NCI-H2171 treated with DMSO at 0.1 percent for 48 hours (cell line): ENCODE measurements at places on chromosomes 4 and X.

DNA sequence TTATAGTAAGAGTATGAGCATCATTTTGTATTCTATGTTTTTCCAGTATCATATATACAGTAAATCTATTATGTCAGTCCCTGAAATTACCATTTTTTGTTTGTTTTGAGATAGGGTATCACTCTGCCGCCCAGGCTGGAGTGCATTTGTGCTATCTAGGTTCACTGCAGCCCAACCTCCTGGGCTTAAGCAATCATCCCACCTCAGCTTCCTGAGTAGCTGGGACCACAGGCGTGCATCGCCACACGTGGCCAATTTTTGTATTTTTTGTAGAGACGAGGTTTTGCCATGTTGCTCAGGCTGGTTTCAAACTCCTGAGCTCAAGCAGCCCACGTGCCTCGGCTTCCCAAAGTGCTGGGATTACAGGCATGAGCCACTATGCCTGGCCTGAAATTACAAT, 85.6 kb downstream of the ZNF330 start:
- DNase-seq: no peak

GRCh38 chrX:53246231-53246630, 21.2 kb upstream of the KDM5C start:
- no peak for DNase-seq

DNA sequence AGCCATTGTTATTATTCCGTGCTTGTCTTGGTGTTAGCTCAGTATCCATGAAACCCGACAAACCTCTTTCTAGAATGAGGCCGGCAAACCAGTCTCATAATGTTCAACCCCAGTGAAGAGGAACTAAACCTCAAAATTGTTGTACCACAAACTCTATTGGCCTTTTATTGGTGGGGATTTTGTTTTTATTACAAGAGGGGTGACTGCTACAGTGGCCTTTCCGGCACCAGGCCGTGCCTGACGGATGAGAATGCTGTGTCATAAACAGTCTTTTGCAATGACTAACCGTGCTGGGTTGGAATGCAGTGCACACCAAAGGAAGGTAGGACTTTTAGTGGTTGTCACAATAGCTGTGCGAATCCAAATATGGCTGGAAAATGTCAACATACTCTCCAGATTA, 60.8 kb downstream of the SHROOM2 start:
- DNase-seq: no peak

- no peak for DNase-seq
These were observed 108.1 kb downstream of the TSPAN7 start for GRCh38 chrX:38669428-38669827.

GRCh38 chr4:137655302-137655701, 123.0 kb upstream of the PCDH18 start:
- no peak for DNase-seq

DNA sequence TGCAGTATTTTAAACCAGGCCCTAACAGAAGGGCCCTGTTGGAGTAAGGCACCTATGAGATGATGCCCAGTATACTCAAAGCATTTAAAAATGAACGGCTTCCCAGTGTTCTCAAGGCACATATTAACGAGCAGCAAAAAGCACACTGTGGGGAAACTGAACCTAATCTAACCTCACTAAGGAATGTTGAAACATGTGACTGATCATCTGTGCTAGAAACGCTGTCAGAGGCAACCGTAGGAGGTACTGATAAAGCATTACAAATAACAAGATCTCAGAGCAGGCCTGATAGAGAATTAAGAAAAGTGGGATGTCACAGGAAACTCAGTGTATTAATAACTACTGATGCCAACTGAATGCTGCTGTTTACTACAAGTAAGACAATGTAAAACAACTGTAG, 24.0 kb downstream of the ASB9 start:
- DNase-seq: no peak

DNA sequence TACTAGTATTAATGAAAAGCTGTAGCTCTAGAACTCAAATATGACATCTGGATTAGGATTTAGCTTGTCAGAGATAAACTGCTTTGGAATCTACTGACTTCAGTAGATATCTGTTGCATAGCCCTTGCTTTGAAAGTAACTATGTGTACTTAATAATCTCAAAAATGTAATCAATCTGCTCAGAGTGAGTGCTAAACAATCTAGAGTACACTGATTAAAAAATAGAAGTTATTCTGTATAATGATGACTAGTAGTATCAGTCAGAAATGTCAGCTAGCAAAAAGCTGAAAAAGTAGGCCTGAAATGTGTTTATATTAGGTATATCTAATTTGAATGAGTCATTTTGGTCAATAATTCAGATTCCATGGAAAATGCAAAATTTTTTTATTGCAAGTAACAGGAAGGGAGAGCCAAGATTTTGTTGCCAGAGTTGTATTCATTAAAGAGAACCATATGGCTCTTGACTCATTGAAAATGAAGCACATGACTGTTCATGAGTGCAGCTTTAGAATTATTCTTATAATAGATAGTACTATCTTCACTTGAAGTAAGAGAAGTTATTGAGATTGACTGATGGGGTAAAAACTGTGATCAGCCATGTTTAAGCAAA, 20.0 kb downstream of the CLCN3 start:
- no peak for DNase-seq

DNA sequence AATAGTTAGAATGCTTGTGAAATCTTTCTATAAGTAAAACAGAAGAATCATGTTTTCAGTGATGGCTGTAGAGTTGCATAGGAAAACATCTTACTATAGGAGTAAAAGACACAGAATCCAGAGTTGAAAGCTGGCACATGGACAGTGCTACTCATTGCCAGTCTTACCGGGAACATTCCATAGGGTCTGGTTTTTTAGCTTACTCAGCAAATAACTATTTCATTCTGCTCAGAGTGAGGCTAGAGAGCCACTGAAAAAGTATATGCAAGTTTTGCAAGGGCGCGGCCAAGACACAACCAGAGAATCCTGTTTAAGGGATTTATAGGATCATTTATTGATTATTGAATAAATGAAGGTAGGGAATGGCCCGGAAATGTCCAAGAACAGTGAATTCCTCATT, 60.3 kb downstream of the MTHFD2L start:
- DNase-seq: no peak

DNA sequence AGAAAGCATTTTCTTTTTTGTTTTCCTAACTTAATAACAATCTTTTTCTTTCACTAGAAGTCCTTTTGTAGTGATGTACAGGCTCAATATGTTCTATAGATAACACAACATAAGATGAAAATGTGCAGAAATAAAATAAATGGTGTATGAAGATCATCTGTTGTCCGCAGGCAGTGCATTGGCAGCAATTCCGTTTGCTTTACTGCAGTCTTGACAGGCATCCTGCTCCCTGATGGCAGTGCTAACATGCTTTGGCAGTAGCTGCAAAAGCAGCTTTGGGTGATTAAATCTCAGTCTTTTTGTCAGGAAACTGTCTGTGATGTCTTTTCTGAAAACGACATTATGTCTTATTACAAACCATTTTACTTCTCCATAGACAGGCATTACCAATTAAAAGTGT, 131.4 kb downstream of the TRAM1L1 start:
- DNase-seq: no peak

GRCh38 chrX:75096331-75096730, 59.8 kb downstream of the ABCB7 start:
- DNase-seq: no peak

DNA sequence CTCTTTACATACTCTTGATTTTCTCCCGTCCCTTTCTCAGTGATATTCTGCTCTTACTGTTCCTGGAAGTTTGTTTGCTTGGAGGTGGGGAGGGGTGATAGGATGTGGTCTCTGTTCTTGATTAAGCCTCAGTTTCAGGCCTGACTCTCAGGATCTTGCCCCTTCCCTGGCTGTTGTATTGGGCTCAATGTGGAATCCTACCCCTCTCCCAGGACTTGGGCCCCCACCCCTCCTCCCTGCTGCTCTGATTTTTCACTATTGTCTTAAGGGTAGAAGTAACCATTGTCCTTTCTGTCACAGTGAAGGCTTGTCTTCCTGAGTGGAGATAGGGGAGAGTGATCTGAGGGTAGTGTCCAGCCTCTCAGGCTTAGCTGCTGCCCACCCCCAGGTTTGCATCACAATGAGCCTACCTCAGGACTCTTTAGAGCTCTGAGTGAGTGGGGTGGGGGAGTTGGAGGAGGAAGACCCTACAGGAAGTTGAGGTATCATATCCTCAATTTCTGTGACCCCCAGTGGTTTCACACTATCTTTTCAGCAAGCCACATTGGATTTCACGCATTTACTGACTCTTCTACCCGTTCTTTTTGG, 16.5 kb downstream of the CDKL5 start:
- DNase-seq: no peak

DNA sequence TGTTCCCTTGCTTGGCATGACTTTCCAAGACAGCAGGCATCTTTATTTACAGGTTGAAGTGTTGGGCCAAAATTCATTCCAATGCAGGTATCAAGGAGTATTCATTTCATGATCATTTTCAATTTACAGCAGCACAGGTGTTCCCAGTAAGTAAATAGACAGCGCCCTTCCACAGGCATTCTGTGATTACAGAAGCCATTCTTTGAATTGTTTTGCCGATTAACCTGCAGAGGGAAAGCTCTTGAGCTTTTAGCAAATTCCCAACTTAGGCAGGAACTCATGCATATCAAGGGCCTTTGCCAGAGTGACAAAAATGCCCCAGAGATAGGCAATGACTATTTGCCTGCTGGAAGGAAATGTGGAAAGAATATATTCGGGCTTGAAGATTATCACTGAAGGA, 6.8 kb downstream of the TXK start:
- no peak for DNase-seq

- no peak for DNase-seq
These were observed 206.5 kb downstream of the ENOX2 start for GRCh38 chrX:130696542-130696941.

GRCh38 chrX:115952417-115953092, 218.0 kb upstream of the AGTR2 start:
- no peak for DNase-seq

- DNase-seq: no peak
These were observed 1757.6 kb downstream of the ARAP2 start for GRCh38 chr4:34486461-34487363.

- DNase-seq: no peak
These were observed 318.9 kb upstream of the F9 start for GRCh38 chrX:139211568-139212182.

GRCh38 chrX:39318506-39319343, 517.5 kb downstream of the MID1IP1 start:
- no peak for DNase-seq

- no peak for DNase-seq
These were observed 99.2 kb upstream of the DDIT4L start for GRCh38 chr4:100289530-100289888.

DNA sequence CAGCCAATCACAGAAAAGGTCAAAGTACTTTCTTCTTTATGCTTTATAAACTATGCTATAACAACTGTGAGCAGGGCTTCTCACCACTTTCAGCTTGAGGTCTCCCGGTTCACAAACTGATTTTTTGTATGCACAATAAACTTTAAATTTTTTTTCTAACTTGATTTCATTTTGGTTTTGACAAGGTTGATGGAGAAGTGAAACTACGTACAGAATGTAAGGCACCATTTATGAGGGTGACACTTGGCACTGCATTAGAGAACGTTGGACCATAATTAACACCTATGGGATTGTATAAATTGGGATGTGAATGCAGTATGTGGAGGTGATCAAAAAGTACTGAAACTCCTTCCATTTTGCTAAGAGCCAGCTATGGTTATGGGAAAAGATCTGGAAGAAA, 857.9 kb upstream of the HTR2C start:
- no peak for DNase-seq

DNA sequence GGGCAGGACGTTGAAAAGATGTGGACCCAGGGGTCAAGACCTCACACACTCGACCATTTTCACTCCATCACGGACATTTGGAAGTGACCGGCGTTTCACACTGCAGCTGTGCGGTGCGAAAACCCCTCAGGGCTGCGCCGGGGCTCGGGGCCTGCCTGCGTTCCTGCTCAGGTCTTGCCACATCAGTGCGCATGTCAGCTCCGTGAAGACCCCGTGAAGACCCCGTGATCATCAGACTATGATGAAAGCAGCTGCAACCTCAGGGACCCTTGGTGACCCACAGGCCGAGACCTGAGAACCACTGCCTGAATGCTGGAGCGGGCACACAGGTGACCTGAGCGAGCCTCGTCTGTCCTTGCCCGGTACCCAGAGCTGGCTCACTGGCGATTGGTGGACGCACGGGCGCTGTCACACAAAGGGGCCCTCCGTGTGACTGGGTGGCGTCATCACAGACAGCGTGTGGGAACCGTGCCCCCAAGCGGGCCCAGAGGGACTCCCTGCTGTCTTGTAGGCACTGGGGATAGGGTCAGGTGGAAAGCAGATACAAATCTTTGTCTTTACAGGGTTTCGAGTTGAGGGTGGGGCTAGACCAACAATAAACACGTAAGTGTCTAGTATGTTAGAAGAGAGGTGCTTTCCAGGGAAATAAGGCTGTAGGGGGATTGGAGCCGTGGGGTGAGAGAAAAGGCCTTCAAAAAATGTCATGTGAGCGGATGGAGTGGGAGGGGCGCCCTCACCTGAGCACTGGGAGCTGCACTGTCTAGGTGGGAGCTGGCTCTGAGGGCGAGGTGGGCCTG, 12.7 kb downstream of the MSANTD1 start:
- DNase-seq: no peak

GRCh38 chr4:168923526-168924194, 86.4 kb downstream of the CBR4 start:
- DNase-seq: peak; percentile 66

- peak; percentile 43 for DNase-seq
These were observed 64.5 kb downstream of the GPC4 start for GRCh38 chrX:133350751-133351150.

DNA sequence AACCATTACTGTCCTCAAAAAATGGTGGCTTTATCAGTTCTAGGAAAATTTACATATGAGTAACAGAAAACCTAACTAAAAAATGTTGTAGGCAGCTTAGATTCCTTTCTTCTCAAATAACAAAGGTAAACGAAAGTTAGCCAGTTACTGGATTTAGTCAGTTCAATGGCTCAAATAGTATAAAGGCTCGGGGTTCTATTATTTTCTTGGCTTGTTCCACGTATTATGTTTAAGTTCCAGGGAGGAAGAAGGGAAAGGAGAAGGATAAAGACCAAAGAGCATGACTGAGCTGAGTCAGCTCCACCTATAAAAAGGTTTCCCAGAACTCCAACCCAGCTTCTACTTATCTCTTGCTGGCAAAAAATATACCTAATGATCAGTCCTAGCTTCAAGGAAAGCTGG, 41.0 kb upstream of the MAB21L2 start:
- no peak for DNase-seq

- peak; percentile 71 for DNase-seq
These were observed 16.0 kb upstream of the C4orf36 start for GRCh38 chr4:86908251-86908657.

- DNase-seq: no peak
These were observed 512 bp downstream of the NOP14 start for GRCh38 chr4:2962614-2963174.

- DNase-seq: no peak
These were observed 979.3 kb downstream of the GLUD2 start for GRCh38 chrX:122026665-122027064.

DNA sequence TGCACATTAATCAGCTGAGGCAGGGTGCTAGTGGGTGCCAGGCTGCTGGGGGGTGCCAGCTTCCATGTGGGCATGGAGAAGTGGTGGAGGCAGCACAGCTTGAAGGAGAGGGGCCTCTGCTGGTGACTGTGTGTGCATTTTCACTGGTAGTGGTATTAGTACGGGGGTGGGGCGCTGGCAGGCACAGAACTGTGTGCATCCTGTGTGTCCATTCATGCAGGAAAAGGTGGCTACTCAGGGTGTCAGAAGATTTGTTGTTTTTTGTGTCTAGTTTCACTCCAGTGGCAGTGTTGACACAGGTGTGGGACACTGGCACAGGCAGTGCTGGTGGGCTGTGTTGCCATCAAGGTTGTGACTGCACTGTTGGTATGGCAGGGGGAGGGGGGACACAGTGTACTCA, 1303.6 kb downstream of the FAM133A start:
- DNase-seq: no peak
